Activated T-cell treated with anti-CD3 and anti-CD28 coated beads, Interleukin-2, amount 50 U/mL, for 1 hour (primary cell): ENCODE measurements at places on chromosomes 3 and 15.

- no peak for DNase-seq
Observed at GRCh38 chr3:172140499-172141391, 101.4 kb downstream of the FNDC3B start.

DNA sequence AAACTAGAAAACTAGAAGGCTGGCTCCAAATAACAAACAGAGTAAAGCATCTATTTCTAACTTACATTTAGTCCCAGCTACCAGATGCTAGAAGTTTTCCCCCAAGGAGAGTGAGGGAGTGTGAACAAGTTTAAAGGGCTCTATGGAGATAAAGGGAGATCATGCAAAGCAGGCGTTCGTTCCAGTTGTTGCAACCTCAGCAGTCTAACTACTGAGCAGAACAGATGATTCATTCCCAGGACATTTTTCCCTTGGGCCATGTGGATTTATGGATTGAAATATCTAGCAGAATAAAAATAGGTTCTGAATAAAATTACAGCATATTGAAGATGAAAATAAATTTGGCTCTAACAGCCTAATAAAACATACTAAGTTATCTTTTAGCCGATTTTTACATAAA, 154.8 kb upstream of the TTC14 start:
- no peak for DNase-seq

- no peak for DNase-seq
Observed at GRCh38 chr3:188124184-188124583, 29.8 kb upstream of the LPP start.

DNA sequence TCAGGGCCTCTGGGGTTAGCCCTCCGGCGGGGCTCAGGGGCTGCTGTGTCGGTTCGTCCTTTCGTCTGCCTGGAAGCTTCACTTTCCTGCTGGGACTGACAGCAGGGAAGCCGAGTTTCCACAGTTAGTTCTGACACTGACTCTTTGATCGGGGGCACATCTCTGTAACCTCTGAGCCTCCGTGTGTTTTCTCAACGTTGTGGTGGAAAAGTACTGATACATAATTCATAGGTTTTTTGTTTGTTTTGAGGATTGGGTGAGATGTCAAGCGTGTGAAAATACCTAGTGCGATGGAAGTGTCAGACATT, 481 bp downstream of the AP4E1 start:
- no peak for DNase-seq

- no peak for DNase-seq
Observed at GRCh38 chr3:72171946-72172345, 387.0 kb upstream of the PROK2 start.

DNA sequence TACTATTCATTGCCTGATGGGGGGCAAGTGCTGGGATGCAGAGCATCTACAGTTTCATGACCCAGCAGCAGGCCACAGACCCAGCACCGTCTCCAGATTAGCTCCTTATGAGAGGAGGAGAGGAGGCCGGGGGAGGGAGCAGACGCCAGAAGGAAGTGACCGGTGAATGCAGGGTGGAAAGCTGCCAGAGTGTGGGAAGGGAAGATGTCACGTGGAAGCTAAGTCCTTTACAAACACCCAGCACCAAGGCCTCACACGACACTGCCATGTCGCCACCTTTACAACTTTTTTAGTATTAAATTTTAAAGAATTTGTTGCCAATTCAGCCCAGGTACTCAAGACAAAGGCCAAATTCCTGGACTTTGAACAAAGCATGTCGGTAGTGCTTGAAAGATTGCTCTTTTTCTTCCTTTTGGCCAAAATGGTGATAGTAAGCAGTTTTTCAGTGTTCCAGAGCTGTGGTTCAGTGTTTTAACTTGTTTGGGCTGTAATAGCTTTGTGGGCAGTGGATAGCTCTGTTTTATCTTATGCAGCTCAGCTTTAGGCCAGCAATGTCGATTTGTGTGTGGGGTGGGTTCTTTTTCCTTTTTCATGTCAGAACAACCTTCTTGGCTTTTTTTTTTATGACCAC, 58.2 kb downstream of the ZBTB38 start:
- no peak for DNase-seq

- no peak for DNase-seq
Observed at GRCh38 chr3:52062505-52062904, 6.1 kb upstream of the DUSP7 start.

DNA sequence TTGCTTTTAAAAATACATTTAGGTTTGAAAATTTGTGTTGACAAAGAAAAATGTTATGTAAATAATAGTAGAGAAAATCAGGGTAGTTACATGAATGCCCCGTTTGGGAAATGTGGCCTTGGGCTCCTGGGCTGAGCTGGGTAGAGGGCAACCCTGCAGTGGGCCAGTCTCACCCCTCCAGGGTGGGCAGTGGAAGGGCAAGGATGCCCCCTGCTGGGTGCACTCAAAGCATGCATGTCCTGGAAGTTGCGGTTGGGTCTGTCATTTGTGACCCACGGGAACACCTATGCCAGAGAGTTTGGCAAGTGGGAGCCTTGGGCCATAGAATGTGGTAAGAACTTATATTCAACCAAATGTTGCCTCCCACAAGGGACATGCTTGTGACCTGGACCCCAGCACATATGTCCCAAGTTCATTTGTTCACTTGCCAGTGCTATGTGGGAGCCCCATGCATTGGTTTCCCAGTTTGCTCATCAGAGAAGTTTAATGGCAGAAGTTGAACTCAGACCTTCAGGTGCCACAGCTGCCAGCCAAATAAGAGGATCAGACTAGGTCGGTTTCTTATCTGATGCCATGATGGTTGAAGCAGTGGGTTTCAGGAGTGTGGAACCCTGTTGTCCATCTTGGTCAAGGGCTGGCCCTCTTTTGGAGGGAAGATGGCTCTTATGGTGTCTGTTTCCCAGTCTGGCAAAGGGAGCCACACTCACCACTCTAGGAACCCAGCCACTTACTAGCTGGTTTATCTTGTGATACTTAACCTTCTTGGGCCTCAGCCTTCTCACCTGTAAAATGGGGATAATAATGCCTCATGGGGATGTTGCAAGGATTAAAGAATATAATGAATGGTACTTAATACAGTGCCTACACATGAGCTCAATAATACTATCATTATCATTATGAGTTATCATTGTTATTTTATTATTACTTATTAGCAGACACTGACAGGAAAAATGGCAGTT, 2.5 kb upstream of the PLCB2 start:
- peak; percentile 62 for DNase-seq

DNA sequence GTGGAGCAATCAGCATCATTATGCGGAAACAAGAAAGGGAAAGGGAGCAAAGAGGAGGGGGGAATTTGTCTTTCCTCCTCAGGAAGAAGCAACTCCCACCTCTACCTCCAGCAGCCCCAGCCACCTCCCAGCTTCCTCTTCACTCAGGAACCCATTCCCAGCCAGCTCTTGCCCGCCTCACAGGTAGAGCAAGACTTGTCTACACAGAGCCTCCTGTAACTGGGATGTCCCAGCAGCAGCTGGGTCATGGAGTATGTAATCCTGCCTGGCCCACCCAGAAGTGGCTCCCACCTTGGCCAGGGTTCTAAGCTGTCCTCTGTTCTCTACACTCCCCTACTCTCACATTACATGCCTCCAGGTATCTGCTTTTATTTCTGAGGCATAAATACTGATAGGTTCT, 14.0 kb downstream of the IGDCC3 start:
- no peak for DNase-seq

- DNase-seq, result no peak
Observed at GRCh38 chr3:74167926-74168325, 446.5 kb downstream of the CNTN3 start.

- DNase-seq, result no peak
Observed at GRCh38 chr3:102353805-102354204, 81.0 kb upstream of the ZPLD1 start.

- DNase-seq, result no peak
Observed at GRCh38 chr3:131914090-131914691, 120.6 kb downstream of the CPNE4 start.

GRCh38 chr3:38307599-38307998, 25.5 kb downstream of the SLC22A14 start:
- DNase-seq, result no peak

DNA sequence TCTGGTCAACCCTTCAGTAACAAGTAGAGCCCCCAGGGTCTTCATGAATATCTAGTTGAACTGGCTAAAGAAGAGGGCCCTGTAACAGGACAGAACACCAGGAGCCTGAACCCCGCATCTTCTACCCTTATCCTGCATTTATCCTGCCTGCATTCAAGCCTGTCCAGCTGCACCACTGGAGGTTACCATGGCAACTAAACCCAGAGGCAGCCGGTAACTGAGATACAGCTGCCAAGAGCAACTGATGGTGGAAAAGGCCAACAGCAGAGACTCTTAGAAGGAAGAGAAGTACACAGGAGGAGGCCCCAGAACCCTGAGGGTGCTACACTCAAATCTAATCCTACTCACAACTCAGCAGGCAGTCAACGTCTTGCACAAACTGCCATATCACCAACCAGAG, 3.7 kb upstream of the PRKAR2A start:
- no peak for DNase-seq

- no peak for DNase-seq
Observed at GRCh38 chr15:38662033-38662802, 97.6 kb upstream of the RASGRP1 start.

- no peak for DNase-seq
Observed at GRCh38 chr3:131725414-131725813, 222.6 kb upstream of the MRPL3 start.

DNA sequence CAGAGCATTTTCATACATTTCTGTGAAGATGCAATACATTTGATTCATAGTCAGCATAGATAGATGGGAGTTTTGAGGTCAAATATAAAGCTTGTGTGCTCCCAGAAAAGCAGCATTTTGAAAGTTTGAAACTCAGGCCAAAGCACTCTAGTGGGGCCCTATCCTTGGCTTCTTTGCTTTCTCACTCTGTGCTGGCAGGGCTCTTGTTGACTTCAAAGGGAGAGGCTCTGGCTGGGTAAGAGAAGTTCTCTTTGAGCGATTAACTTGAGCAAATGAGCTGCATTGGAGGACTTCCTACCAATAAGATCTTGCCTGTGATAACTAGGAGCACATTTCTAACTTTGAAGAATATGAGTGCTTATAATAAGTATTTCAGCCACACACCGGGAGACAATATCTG, 214.0 kb upstream of the RARB start:
- no peak for DNase-seq

GRCh38 chr3:95240395-95240794, 1177.5 kb downstream of the NSUN3 start:
- DNase-seq, result no peak

GRCh38 chr3:69085833-69086722, 1.3 kb downstream of the ARL6IP5 start:
- peak; percentile 72 for DNase-seq

GRCh38 chr3:107643038-107643883, 120.5 kb downstream of the BBX start:
- no peak for DNase-seq

DNA sequence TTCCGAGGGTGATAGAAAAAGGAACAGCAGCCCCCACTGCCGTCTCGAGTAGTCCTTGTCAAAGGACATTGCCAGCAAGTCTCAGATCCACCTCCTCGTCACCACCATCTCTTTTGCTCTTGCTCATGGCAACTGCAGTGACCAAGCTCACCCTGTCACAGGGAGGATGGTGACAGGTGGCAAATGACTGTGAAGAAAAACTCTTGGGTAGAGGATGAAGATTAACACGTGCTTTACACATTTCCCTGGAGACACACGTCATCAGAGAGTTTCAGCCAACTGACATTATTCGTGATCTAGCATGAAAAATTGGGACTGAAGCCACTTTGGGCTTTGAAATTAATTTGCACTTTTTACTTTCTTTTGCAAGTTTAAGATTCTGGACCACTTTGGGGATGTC, 174.3 kb downstream of the EBLN2 start:
- no peak for DNase-seq

DNA sequence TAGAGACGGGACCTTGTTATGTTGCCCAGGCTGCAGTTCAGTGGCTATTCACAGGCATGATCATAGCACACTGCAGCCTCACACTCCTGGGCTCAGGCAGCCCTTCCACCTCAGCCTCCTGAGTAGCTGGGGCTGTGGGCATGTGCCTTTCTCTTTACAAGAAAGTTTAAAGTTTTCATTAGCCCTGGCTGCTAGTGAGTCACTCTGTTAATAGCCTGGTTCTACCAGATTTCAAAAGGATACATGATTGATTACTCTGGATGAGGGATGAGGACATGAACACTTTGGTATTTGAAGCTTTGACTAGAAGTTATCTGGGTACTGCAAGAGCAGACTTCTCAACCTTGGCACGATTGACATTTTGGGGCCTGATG, 95.1 kb downstream of the DHX36 start:
- no peak for DNase-seq

DNA sequence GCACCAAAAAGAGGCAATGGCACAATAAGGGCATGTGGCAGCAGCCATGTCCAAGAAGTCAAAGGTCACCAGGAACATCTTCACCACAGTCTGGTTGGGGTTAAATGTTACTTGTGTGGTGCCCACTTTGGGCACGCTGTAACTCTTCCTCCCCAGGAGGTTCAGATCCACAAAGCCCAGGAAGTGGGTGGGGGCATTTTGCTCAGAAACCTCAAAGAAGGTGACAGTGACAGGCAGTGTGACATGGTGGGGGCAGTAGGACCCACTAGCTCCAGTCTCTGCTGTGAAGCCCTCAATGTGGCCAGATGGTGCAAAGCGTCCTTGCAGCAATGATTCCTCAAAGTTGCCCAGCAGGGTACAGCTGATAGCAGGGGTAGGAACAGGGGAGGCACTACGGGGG, 5.8 kb downstream of the ZNF80 start:
- peak; percentile 49 for DNase-seq

DNA sequence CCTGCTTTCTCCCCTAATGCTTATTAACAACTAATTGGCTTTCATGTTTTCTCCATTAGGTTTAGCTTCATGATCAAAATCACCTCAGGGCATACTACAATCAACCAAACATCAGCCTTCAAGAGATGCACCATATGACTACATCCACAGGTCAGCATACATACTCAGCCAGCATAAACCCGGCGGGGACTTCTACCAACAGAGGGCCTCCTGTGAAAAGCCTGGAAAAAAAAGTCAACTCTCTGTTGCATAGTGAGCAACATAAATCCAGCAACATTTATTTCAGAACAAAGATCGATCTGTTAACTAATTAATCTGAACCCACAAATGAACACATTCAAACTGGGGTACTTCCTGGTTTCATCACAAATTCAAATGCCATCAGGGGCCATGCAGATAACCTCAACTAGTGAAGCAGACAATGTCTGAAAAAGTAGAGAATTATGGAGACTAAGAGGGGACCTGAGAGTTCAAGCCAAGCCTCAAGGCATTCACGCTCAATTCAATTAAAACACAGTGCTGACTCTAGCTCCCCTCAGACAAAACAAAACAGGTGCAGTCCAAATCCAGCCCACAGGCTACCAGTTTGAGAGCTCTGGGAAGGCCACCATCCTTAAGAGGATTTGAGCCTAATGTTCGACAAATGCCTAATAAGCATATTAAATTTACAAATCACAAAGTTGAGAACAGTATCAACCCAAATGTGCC, 124.5 kb downstream of the MAGI1 start:
- DNase-seq, result no peak

GRCh38 chr3:127324076-127324475, 36.2 kb upstream of the PRR20G start:
- no peak for DNase-seq
